ENCODE measurements at places on chromosomes 3 and 15.

GRCh38 chr3:15665510-15666150 is 64.1 kb downstream of the BTD start:
- no peak for DNase-seq

- no peak for DNase-seq
These were observed 116.2 kb upstream of the KCNMB2 start for GRCh38 chr3:178420033-178420432.

DNA sequence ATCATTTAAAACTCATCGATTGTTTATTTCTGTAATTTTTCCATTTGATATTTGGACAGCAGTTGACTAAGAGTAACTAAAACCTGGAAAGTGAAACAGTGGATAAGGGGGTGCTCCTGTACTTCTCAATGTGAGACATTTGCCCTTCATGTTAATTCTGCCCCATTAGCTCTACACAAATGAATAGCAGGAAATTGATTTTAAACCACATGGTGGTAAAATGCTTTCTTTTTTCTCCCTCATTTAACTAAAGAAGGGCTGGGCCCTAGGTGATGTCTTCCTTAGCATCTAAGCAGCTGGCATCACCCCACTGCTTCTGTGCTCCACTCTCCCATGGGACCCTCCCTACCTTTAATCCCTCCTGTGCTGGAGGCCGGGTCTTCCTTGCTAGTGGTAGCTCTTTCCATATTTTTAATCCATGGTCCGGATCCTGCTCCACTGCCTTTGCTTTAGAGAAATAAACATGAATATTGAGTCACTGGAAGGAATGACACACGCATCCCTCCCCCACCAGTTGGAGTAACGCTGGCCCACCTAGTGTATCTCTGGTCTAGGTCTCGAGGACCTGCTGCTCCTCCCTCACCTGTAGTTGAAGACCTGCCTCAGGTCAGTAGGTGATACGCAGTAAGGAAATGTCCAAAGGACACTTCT is 30.2 kb upstream of the LAMP3 start:
- DNase-seq, result no peak

DNA sequence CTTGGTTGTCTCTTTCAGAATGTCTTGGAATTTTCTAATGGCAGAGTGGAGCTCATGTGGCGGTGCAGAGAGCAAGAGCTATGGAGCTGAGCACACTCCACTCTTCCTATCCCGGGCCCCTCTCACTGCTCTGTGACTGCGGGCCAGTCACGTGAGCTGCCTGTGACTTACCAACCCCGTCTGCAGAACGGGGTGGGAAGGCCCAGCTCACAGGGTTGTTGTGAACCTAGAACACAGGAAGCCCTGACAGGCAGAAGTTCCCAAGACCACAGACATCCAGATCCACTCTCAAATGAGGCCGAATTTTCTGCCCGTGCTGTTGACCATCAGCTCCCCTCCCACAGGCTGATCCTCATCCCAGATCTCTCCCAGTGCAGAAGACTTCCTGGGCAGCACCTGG is 35.5 kb upstream of the PLXNA1 start:
- no peak for DNase-seq

- no peak for DNase-seq
These were observed 353.2 kb upstream of the PROK2 start for GRCh38 chr3:72137865-72138861.

DNA sequence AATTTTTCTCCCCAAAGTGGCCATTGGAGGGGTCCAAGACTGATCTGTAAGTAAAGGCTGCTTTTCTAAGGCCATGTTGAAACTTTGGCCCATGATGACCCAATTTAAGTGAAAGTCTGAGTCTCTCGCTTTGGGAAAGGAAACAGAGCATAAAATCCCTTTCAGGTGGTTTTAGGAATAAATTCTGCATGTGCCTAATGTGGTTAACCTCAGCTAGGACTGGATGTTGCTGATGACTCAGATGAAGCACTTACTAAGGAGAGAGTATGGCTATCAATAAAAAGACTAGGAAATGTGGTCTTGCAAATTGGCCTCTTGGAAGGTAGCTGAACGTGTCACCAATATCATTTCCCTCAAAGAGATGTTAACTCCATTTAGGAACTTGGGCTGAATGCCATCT is 458.5 kb downstream of the AGBL1 start:
- no peak for DNase-seq

Measured in CD4-positive, alpha-beta T cell treated with Interleukin-12 subunit alpha and Interleukin-12 subunit beta, for 1 hour (primary cell).